AG04450 (cell line): ENCODE measurements at places on chromosomes 4 and X.

- no peak for DNase-seq
Observed at GRCh38 chr4:17058536-17058915, 160.1 kb upstream of the LDB2 start.

- DNase-seq, result no peak
Observed at GRCh38 chr4:73798842-73799241, 37.6 kb upstream of the CXCL6 start.

DNA sequence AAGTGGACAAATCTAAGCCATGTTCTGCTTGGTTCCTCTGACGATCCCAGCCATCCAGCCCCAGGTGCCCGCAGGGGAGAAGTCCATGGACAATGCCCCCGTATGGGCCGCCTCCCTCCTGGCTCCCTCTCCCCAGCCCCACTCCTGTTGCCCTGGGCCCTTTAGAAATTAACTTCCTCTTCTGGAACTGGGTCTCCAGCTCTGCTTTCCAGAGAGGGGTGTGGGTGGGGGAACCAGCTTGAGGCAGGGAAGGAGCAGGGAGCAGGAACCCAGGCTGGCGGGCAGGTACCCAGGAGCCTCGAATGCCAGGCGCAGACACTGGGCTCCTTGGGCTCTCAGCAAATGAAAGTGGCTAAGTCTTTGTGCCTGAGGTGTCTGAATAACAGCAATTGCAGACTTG, 12.7 kb upstream of the ABLIM2 start:
- DNase-seq, result no peak

GRCh38 chr4:52726826-52727580, 24.2 kb downstream of the ERVMER34-1 start:
- DNase-seq, result no peak

DNA sequence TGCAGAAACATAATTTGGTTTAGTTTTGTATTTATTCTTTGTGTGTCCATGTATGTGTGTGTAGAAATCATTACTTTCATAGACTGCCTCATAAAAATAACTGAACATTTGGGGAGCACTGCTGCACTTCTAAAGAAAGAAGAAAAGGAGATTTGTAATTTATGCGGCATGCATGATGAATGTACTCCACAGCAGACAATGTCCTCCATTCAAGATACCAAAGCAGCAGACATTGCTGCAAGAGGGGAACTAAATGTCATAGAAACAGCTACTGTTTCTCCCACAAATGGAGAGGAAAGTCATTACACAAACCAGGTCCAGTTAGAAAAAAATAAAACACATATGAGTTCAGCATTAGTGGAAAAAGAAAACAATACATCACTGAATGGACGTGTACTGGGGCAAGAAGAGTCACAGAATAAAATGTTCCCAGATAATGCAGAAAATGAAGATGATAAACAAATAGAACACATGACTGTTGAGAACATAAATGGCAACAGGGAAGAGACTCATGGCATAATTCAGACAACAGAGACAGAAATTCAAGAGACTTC, 2.6 kb downstream of the DTHD1 start:
- DNase-seq, result no peak

DNA sequence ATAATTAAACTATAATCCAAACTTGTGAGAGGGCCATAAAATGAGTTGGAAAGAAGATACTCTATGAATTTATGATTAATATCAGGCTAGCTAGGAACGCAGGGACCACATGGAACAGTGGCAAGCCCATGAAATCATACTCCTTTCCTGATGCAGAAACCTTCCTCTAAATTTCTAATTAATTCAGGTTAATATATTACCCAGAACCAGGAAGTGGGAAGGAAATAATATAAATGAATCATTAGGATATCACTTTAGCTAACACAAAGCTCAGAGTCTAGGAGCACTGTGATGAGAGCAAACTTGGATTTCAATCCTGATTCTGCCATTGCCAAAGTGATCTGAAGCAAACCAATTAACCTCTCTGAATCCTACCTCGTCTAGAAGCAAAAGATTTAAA, 68.0 kb downstream of the IQCM start:
- DNase-seq, result no peak

DNA sequence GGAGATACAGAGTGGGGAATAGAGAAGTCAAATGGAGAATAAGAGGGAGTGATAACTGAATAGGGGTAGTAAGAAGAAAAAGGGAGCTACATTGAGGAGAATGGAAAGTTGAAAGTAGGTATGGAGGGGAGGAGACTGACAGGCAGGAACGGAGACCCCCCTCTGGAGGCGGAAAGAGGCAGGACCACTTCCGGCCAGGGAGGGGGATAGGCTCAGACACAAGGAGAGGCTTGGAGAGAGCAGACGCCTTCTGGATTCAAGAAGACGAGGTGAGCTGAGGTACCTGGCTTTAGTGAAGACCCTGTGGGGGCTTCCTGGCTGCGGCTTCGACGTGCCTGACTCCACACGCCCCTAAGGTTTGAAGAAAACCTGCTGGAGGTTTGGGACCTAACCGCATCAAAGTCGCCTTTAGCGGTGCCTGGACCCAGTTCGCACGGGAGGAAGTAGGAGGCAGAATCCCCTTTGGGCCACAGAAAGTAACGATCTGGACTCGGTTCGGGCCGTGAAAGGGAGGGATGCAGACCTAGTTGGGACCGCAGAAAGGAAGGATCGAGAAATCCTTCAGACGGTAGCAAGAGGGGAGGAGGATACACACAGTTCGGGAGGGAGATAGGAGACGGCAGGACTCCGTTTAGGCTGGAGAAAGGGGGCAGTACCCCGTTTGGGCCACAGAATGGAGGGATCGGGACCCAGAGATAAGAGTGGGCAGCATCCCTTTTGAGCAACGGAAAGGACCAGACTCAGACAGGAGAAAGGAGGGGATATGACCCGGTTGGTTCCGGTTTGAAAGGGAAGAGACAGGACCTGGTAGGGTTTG, at the start of gene TRO:
Gene TRO (plus strand): TSS at position 215 of the 817 bp plus-strand sequence. CDS start 1,423 bp downstream, outside the sequence.
- DNase-seq, result no peak

- no peak for DNase-seq
Observed at GRCh38 chr4:172245516-172245915, 432.3 kb downstream of the GALNTL6 start.

DNA sequence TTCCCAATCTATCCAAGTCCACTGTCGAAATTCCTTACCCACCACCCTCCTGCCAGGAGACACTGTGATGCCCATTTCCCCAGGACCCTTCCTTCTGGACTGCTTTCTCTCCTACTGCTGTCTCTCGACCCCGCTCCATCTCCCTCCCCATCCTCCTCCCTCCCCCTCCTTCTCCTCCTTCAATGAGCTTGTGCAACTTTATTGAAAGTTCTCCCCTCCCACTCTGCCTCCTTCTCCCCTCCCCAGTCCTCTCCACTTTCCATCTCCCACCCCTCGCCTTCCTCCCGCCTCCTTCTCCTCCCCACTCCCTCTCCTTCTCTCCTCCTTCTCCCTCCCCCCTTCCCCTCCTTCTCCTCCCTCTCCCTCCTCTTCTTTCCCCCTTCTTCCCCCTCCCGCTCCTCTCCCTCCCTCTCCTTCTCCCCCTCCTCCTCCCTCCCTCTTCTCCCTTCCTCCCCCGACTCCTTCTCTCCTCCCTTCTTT, 116.6 kb upstream of the FAT1 start:
- peak; percentile 11 for DNase-seq

DNA sequence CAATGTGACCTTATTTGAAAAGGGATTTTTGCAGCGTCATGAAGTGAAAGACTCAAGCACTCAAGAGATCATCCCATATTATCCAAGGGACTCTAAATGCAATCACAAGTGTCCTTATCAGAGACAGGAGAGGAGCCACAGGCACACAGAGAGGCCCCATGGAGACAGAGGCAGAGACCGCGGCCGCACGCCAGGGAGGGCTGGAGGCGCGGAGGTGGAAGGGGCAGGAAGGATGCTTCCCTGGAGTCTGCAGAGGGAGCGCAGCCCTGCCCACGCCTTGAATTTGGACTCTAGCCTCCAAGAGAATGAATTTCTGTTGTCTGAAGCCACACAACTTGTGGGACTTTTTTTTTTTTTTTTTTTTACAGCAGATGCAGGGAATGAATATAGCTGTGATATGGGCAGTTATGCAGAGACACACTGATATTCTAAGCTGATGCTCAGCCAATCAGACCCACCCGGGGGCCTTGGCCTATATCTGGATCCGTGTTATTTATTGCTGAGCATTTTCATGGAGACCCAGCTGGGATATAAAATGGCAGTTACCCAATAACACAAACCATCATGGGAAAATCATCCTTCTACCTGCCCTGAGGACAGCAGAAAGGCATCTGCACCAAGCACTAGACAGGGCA, 244.8 kb upstream of the PSAPL1 start:
- DNase-seq, result no peak

DNA sequence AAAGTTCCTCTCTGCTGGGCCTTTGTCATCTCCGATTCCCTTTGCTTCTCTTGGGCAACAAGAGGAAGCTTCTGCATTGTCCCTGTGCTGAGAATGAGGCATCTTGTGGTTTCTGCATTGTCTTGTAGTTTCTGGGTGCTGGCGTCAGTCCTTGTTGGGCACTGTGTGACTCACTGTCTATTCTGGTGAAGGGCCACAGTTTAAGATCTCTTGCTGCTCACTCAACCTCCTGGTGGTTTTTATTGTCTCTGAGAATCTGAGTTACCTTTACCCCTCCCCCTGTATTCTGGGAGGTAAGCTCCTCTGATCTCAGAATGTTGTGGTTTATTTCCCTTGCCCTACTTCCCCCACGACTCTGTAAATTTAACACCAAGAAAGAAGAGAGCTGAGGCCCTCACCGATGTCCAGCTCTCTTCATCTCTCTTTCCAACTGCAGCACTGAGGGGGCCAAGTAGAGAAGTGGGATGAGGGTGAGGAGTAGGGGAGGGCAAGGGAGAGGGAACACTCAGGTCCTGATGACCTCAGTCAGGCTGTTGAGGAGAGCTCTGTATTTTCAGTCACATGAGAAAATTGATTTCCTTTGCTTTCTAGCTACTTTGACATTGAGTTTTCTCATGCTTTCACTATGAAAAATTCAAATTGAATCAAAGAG, 441.6 kb upstream of the PITX2 start:
- no peak for DNase-seq

DNA sequence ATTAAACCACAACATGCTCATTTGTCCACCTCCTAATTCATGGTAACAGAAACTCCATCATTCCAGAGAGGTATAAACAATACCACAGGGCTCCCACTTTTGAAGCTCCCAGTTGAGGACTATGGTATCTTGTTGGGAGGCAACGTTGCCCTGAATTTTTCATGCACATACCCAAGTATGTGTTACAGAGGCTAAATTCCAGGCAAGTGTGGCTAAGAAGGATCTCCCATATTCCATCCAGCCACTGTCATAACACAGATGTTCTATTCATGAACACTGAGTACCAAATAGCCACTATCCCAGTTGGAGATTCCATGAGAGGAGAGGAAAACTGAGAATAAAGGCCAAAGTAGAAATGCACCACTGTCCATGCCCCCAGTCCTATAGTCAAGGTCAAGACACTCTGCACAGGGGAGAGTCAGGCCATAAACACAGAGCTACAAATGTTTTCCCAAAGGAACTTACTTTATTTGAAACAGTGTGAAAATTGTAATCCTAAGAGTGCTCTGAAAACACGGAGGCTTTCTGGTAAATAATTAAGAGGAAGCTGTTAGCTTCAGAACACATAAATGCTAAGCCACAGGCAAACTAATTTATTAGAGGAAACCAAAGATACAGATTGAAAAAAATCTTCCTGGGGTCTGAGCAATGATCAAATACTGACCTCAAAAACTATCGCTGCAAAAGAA, 42.4 kb upstream of the TMPRSS11B start:
- DNase-seq, result no peak

- DNase-seq, result no peak
Observed at GRCh38 chrX:20352504-20352903, 85.8 kb upstream of the RPS6KA3 start.

GRCh38 chrX:153592966-153593688, 5.8 kb downstream of the CCNQ start:
- DNase-seq, result no peak

DNA sequence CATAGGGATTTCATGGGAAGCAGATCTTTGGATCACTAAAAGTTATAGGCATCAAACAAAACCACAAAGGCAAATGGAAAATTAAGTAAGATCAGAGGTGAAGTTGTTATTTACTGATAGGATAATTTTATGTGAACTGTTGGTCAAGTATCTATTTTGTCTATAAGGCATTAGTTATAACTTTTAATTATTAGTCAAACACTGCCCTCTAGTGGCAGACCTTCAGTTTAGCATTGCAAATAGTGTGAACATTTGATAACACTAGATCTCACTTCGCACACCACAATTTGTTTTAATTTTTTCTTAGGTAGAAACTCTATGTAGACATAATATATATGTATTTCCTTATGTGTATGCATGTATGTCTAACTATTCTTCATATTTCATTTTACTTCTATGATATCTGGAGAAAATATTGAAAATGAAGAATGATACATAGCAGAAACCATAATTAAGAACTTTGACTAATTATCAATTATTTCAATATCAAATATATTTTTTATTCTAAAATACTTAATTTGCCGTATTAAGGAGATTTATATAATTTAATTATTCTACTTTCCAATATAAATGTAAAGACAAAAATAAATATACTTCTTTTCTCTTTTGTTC, 214.5 kb upstream of the TACR3 start:
- DNase-seq, result peak; percentile 1

GRCh38 chr4:185512516-185512915, 22.8 kb downstream of the PDLIM3 start:
- DNase-seq, result peak; percentile 34

GRCh38 chr4:3660086-3660927, 105.9 kb upstream of the ADRA2C start:
- no peak for DNase-seq
